ENCODE measurements at places on chromosomes 5 and 9. TPM values are rescaled to one million over a fixed set of nuclear protein-coding genes. Genes with fewer than 3 reads are reported as not detected.

HTR4 gene
- not detected for total RNA-seq

CDH12 gene
- total RNA-seq: not detected

EQTN gene
- total RNA-seq: not detected

CA9 gene
- total RNA-seq: not detected

RANBP17 gene
- 2.8 TPM for total RNA-seq

All from esophagus squamous epithelium (tissue), 5 donors.